ENCODE measurements at places on chromosomes 1 and 21. TPM values are rescaled to one million over a fixed set of nuclear protein-coding genes. Genes with fewer than 3 reads are reported as not detected.

RGS18 gene
- total RNA-seq: 0.18 TPM

- no peak for DNase-seq
Observed at GRCh38 chr1:12481928-12482327, 136.1 kb downstream of the DHRS3 start.

EDN2 gene
- not detected for total RNA-seq

CATSPERE gene
- 0.18 TPM for total RNA-seq

VASH2 gene
- total RNA-seq: 0.90 TPM

DNA sequence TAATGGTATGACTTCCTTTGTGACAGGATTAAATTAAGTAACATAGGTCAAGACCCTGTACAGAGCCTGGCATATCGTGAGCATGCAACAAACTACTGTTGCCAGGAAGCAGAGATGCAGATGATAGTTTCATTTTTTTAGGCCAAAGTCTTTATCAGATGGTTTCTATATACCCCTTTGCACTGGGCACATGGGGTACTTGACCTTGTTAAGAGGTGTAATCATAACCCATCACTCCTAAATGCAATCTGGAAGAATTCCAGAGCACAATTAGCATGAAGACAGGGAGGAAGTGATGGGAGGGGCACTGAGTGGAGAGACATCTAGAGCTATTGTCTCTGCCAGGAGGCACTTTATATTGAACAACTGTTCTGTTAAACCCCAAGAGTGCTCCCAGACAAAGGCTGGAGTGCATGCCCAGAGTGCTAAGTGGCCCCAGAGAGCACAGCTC lies 22.1 kb downstream of the ZBTB17 start:
- DNase-seq: no peak

DNA sequence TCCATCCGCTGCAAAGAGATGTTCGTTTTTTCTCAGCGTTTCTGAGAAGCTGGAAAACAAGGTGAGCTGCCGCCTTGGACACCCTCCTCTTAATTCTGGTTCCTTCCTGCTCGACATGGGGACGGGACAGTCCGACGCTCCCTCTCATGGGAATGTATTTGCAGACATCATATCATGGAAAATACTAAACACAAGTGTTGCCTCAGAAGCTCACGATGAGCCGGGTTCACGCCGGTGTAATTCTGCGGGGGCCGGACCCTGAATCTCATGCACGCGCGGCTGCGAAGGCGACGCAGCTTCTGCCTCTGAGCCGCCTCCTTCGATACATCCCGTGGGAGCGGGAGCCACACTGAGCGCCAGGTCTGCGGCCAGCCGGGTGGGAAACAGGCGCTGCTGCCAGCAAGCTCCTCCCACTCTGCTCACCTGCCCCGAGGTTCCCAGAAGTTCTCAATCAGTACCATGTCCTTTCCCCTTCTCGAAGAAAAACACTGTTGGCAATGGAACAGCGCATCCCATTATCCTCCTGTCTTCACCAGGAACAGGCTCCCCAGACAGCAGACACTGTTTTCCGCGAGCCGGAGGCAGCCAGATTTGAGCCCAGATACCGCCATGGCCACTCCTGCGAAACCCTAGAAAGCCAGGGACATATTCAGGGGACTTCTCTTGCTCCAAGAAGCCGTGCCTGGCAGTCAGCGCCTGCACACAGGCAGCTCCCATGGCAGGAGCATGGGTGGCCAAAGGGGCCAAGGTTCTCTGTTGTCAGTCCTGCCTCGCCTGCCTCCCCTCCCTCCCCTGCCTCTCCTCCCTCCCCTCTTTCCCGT lies 98.0 kb downstream of the WDR4 start:
- DNase-seq: no peak

DNA sequence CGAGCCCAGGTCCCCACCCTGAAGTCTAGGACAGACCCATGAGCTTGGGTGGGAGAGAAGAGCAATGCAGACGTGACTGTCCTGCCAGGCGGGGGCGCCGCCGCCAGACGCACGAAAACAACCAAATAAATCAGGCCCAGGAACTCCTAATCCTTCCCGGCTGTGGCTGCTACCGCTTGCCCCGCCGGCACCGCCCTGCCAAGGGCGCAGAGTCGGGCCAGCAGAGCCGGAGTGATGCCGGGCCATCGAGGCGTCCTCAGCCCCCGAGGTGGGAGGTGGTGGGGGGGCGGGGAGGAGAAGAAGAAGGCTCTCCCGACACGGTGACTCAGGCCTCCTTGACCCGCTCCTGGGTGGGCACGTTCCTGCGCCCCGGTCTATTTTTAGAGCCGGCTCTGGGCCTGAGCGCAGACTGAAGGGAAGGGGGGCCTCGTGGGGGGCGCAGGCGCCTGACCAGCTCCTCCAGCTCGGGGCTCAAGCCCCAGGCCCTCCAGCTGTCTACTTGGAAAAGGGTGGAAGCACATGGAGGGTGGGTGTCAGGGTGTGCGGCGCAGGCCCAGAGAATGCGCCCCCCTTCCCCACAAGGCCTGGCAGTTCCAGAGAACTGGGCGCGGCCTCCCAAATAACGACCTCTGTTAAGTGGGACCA lies 10.7 kb upstream of the COL16A1 start:
- peak; percentile 49 for DNase-seq

IL19 gene
- not detected for total RNA-seq
